ENCODE measurements at places on chromosomes 2 and 18.

DNA sequence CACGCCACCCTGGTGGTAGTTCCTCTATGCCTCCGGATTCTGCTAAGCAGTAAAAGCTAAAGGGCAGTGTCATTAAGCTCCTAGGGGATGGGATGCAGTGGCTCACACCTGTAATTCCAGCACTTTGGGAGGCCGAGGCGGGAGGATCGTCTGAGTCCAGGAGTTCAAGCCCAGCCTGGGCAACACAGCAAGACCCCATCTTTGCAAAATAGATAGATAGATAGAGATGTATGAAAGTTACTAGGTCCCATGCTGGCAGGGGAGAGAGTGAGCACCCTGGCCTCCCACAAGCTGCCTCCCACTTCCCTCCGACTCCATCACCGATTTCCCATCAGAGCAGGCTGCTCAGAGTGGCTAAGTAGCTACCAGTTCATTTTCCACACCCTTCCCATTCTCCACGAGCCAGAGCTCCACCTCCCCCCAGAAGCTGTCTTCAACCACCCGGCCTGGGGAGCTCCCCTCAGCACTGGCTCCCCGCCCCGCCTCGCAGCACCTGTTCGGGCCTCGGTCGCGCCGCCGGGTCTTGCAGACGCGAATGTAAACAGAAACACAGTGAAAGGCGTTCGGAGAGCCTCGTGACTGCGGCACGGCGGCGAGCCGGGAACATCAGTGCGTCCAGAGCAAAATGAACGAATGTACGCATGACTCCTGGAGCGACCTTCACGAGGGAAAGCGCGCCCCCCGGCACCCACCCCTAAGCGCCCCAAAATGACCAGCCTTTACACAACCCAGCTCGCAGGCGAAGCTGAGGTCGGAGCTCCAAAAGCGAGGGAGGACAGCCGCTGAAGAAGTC lies 598 bp upstream of the CEP68 start:
- DNase-seq, result peak; percentile 72

GRCh38 chr2:193583638-193584400 lies 1389.1 kb upstream of the TMEFF2 start:
- DNase-seq, result peak; percentile 30

- DNase-seq, result peak; percentile 92
Observed at GRCh38 chr2:202831242-202832220, 40.0 kb downstream of the ICA1L start.

GRCh38 chr18:49708662-49709346 lies 104.5 kb downstream of the ACAA2 start:
- DNase-seq, result no peak

DNA sequence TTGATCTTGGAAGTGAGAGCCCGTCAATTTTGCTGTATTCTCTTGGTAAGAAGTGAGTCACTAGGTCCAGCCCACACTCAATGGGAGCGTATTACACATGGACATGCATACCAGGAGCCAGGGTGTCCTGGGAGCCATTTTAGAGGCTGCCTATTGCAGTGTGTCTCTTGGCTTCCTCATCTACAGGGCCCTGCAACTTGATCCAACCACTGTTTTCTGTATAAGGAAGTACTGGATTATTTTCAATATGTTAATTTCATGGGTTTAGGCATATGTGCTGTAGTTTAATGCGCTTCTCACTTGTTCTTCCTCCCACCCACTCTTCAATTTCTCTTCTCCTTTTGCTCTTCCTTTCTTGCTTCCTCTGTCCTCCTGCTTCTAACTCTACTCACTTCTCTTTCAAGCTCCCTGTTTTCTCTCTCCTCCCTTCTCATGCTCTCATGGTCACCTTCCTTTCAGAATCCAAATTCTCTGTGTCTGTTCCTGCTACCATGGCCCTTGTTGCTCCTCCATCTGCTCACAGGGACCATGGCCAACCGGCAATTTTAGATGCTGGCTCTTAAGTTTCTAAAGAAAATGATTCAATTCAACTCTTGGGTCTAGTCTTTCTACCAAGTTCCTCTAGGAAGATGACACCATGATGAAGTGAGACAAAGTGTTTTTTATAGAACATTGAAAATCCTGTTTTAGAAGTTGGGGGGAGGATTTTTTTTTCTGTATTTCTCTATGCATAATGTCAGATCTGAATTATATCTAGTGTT lies 152.0 kb upstream of the ZEB2 start:
- DNase-seq, result peak; percentile 89

- DNase-seq, result no peak
Observed at GRCh38 chr2:101781791-101782426, 84.4 kb downstream of the MAP4K4 start.

DNA sequence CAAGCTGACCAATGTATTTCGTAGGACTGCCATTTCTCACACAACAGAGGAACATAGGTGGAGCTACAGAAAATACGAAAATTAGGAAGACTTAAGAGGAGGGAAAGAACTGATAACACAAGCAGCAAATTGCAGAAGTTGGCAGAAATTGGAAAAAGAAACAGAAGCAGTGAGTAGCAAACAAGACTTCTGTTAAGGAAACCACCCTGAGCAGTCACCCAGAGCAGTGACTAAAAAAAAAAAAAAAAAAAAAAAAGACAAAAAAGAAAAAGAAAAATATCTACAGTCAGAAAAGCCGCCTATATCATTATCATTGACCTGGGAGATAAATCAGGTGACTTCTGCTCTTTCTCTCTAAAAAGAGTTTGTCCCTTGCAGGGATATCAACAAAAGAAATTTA lies 21.4 kb downstream of the STK17B start:
- DNase-seq, result peak; percentile 69

DNA sequence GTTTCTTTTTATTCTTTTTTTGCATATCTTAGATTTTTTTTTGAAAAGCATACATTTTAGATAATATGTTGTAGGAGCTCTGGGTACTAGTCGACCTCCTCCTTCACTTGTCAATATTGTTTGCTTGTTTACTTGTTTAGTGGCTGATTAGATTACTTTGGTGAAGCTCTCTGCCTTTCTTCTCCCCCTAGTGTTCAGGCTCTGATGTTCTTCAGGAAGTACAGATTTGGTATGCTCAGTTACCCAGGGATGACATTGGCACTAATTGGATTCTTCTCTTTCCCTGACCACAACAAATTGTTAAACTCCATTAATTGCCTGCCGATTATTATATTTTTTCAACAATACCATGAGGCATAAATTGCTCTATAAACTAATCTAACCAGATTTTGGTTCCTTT lies 491.2 kb downstream of the SUCLG1 start:
- DNase-seq, result no peak

GRCh38 chr2:144796936-144797335 lies 277.0 kb upstream of the ZEB2 start:
- no peak for DNase-seq

GRCh38 chr2:143616452-143616851 lies 487.2 kb downstream of the ARHGAP15 start:
- DNase-seq, result no peak

GRCh38 chr2:233312874-233313273 lies 5.3 kb downstream of the SAG start:
- DNase-seq, result no peak

- DNase-seq, result no peak
Observed at GRCh38 chr2:219961947-219962498, 334.6 kb downstream of the SLC4A3 start.

DNA sequence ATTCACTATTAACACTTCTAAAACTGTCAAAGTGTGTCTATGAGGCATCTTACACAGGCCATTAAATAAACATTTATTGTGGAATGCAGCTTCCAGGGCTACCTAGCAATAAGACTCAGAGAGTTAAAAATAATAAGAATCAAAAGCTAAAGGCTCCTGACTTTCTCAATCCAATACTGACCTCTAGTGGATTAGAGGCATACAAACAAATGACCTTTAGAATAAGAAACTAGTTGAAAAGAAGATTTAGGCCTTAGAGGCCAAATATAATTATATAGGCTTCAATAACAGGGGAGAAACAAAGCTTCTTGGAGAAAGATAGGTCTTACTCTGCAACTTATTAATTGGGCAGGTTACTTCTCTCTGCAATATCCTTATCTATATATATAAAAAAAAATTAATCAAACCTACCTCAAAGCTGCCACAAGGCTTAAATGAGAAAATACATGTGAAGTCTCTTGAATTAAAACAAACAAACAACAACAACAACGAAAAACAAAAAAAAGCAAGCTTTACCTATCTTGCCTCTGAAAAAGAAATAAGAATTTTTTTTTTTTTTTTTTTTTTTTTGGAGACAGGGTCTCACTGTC lies 246.1 kb downstream of the EXOC6B start:
- peak; percentile 80 for DNase-seq

DNA sequence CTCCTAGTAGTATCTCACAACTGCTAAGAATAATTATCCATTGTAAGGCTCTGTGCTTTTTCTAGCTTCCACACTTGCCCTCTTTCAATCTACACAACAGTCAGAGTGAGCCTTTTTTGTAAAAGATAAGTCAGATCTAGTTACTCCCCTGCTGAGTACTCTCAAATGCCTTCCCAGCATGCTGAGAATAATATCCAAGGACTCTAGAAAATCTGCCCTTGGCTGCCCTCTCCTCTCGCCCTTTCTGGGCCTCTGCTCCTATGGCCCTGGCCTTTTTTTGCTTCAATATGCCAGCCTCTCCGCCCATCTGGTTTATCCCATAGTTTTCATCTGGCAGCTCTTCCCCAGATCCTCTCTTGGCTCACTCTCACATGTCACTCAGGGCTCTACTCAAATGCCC lies 455.9 kb upstream of the UBE2E3 start:
- no peak for DNase-seq

DNA sequence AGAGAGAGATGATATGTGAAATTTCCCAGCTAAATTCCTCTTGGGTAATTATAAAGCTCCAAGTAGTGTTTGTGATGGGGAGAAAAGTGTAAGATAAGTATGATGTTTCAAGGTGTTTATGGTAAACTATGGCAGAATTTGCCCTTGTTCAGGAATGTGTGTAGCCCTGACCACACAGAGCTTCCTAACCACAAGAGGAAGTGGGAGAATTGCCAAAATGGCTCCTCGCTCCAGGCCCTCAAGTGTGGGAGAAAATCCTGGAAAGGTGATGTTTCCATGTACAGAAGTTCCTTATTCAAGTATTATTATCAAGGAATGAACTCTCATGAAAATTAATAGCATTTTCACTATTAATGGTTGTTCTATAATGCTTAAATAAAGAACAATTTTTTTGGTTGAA lies 878.3 kb downstream of the TDRD15 start:
- DNase-seq, result no peak

DNA sequence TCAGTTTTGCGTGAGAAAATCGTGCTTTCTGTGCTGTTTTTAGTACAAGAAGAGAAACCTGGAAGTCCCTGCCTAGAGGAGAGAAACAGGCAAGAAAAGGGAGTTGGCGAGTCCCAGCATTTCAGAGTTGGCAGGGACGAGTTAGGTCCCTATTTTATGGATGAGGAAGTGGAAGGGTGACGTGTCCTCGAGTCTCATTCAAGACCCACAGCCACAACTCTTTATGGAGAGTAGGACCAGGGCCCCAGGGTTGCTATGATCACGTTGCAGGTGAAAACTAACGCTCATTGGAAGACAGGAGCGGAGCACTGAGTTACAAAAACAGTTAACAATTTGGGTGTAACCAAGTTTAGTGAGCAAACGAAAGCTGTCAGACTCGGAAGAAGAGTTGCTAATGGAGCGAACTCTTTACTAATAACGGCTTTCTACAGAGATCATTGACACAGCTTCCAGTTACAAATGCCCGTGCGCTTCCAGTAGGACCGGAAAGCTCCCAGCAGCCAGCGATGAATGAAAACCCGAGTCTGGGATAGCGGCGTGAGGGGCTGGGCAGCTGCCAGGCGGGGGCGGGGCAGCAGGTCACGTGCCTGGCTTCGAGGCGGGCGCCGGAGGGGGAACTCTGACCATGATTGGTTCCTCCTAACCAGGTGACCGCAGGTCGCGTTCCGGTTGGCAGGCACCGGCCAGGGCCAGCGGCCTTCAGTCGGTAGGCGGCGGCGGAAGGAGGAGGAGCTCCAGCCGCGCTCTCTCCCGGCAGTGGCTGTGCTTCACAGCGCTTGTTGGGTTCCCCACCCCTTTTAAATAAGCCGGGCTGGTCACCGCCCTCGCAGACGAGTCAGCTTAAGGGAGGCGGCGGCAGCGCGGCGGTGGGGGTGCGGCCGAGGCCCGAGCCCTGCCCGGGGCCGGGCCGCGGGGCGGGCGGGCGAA lies at the start of gene CCNYL1:
TSS of gene CCNYL1 (plus strand) at position 827 of the 927 bp plus-strand sequence. CDS start 257 bp downstream, outside the sequence.
- peak; percentile 83 for DNase-seq

GRCh38 chr2:106232638-106233349 lies 38.7 kb upstream of the UXS1 start:
- DNase-seq, result no peak

- DNase-seq, result peak; percentile 10
Observed at GRCh38 chr2:120669121-120669952, 66.3 kb upstream of the GLI2 start.

DNA sequence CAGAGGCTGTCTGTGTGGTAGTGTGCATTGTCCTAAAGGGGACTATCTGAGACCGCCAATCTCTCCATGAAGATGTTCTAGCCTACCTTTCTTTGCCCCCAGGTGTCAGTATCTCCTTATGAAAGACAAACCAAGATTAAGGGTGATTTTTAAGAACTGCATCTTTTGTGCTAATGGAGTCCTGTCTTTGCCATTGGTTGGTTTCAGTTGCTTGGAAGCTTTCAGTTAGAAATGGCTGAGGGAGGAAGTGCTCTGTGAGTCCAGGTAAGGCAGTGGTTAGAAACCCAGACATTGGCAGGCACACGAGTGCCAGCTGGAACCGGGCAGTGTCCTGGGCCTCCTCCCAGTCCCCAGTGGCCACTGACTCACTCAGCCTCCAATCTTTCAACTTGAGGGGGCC lies 111.3 kb downstream of the DOCK10 start:
- DNase-seq, result no peak

GRCh38 chr2:177317443-177317842 lies 52.9 kb upstream of the NFE2L2 start:
- no peak for DNase-seq

DNA sequence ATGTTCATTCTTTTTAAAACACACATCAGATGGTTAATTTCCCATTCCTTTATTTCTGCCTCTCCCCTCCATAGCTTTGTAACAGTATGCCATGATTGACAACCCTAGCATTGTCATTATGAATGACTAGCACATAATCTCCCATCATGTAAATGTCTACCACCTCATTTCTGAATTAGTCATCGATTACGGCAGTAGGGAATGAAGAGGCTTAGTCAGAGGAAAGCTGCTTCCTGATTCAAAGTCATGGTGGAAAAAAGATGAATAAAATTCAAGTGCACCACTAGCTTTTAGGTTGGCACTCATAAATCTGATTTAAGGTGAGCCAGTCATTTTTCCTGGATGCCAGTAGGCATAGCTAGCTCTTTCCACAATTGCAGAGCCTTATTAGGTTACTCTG lies 19.1 kb upstream of the ACMSD start:
- DNase-seq, result no peak

DNA sequence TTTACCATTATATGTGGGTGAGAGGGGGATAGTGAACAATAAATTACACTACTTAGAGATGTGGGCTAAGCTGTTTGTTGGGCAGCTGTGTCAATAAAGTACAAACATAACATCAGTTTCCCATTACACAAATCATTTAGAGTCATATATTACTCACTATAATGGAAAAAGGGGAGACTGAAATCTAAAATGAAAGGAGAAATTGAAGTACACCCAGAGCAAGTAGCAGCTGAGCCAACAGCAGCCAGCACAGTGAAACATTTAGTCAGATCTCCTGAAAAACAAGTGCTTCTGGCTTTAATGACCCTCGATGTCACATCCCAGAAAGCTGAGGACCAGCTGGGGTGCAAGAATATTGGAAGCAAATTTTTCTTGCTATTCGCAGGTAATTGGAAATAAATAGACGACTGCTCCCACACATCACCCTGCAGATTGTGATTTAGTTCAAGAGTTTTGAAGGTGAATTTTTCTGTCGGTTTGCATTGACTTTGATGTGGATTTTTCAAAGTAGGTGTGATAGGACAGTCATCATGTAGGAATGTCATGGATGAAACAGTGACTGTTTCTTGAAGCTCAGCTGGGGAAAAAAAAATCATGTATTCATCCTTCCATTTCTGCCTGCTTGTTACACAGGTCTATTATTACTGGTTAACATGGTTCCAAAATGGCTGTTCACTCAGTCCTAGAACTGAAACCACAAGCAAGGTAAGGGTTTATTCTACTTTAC lies 1607.3 kb upstream of the CELF4 start:
- DNase-seq, result no peak

All from Kasumi-1 (cell line).